Stimulated activated CD4-positive, alpha-beta T cell treated with anti-CD3 and anti-CD28 coated beads, TNF-alpha, amount 100 ng/mL, for 1 hour (primary cell): ENCODE measurements at places on chromosomes 12 and 14.

DNA sequence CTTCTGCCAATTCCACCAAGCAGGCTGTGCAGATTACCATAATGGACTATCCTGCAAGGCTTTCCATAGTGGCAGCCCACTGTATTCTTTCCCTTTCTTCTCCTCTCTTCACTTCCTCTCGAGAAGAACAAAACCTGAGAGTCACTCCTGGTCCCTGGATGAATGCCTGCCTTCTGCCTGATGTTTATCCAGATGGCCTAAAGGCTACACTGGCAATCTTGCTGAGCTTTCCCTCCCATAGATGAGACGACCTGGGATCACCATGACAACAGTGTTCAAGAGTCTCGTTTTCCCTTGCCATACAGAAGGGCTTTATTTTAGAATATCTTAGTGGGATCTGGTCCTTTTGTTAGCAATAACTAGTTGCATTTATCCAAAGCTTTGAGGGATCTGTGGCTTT lies 142.3 kb downstream of the RTN1 start:
- no peak for DNase-seq

- DNase-seq: no peak
Observed at GRCh38 chr12:93393425-93393824, 15.7 kb downstream of the NUDT4 start.

DNA sequence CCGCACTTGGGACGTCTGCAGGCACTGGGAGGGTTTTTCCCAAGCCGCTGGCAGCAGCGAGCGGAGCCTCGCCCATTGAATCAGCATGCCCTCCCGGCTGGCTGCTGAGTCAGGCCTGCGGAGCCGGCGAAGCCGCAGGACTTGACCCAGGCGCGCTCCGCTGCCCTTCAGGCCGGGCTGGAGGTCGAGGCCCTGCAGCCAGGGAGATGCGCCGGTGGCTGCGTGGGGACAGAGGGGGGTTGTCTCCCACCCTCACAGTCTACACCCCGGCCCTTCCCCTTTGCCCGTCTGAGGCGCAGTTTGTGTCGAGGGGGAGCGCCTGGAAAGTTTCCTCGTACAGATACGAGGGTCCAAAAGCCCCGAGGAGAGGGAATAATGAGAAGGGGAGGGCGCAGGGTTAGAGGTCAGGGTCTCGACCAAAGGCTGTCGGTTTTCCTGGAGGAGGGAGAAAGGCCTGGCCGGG lies 759 bp upstream of the KLC1 start:
- no peak for DNase-seq

GRCh38 chr14:31266437-31267331 lies 59.1 kb upstream of the HECTD1 start:
- no peak for DNase-seq

GRCh38 chr14:91413547-91414474 lies 3.8 kb downstream of the CCDC88C start:
- DNase-seq: no peak

DNA sequence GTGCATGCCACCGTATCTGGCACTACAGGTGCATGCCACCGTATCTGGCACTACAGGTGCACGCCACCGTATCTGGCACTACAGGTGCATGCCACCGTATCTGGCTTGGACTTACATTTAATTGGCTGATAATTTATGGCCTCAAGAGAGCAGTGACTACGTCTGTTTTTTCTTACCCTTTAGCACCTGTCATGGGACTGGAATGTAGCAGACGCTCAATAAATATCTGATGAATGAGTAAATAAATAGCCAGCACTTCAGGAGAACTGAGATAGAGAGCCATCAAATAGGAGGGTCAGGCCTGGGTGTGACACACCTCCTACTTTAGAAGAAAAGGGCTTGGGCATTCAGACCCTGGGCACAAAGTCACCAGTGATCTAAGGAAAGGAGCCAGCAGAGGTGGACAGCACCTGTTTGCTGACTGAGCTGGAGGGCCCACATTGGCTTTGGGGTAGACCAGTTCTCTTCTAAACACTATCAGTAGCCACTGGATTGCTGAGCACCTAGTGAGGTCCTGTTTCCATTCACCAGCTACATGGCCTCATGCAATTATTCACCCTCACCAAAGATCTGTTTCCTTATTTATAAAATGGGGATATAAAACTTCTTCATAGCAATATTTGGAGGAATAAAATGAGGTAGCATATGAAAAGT lies 50.1 kb downstream of the RFX4 start:
- no peak for DNase-seq

GRCh38 chr12:94640134-94640928 lies 10.0 kb downstream of the TMCC3 start:
- no peak for DNase-seq

GRCh38 chr12:81303935-81304334 lies 226.1 kb downstream of the ACSS3 start:
- DNase-seq: no peak

GRCh38 chr12:12171991-12172511 lies 94.8 kb downstream of the LRP6 start:
- no peak for DNase-seq

GRCh38 chr12:14577344-14577743 lies 9.7 kb upstream of the PLBD1 start:
- DNase-seq: no peak

- no peak for DNase-seq
Observed at GRCh38 chr14:67526676-67527459, 6.2 kb upstream of the PLEKHH1 start.

- no peak for DNase-seq
Observed at GRCh38 chr12:41140117-41140516, 48.0 kb upstream of the PDZRN4 start.

DNA sequence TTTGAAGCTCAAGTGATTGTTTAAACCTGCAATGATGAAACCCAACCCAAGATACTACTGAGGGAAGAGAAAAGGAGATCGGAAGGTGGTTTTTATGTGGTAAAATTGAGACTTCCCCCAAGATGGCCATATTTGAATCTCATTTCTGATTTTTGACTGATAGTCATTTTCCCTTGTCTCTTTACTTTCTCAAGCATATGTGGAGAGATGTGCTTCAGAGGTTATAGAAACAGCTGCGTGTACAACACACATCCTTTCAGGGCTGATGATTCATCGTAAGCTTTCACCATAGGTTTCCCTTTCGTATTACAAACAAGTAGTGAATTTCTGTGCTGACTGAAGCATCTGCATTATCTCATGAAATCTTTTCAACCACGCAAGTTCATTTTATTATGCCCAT lies 276.2 kb downstream of the EMP1 start:
- DNase-seq: no peak

DNA sequence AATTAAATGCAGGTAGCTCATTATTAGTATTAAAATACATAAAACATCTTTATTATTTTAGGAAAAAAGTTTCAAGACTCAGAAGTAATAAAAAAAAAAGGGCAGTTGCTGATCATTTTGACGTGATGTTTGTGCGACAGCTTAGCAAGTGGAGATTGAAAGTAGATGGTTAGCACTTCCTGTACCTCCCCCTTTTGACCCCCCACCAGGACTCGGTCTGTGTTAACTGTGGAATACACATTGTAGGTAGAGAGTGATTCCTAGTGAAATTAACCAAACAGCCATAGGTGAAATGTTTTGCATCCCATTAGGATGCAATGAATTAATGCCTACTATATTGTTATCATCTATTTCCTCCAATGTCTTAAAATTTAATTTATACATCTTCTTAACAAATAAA lies 120.8 kb downstream of the SLC5A8 start:
- no peak for DNase-seq

DNA sequence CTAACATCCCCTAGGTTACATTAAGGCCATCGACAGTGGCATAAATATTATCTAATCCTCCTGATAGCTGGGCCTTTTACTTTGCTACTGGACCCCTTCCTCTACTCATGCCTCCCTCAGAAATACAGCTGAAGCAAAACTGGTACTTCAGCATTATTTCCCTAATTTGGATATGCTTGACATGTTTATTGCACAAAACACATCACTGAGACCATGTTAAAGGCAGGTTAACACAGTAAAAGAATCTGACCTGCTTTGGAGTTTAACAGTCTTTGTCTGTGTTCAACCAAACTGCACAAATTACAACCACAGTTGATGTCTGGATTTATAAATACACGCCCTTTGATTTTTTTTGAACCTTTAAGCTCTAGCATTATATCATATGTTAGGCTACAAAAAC lies 156.6 kb downstream of the FOXA1 start:
- DNase-seq: no peak

GRCh38 chr14:38405851-38406635 lies 150.2 kb upstream of the CLEC14A start:
- DNase-seq: no peak

DNA sequence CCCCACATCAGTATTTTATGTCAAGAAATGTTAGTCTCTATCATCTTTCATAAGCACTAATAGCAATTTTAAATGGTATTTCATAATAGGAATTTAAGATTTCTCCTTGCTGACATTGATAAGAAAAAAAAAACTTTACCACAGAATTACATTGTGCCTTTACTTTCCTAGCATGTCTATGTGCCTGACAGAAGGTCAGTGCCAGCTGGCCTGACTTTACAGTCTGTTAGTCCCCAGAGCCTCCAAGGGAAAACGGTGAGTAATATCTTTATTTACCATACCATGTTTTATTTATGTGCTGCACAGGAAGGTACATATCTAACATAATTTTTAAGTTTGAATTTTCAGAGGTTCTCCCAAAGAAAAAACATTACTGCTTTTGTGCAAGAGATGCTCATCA lies 152.0 kb upstream of the AEBP2 start:
- no peak for DNase-seq

DNA sequence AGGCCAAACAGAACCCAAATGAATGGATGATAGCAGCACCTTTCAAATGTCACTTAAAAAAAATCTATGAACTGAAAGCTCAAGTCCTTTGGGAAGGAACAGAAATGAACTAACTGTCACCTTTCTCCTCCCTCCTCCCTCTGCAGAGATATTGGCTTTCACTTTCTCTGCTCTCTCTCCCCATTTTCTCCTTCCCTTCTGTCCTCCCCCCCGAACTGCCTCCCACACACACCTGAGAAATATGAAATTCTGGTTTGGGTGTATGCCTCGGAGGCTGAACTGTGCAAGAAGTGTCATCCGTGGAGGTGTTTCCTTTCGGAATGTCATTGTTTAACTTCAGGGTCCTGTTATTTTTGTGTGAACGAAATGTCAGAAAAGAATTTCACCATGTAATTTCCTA lies 87.8 kb downstream of the NEDD1 start:
- DNase-seq: no peak

DNA sequence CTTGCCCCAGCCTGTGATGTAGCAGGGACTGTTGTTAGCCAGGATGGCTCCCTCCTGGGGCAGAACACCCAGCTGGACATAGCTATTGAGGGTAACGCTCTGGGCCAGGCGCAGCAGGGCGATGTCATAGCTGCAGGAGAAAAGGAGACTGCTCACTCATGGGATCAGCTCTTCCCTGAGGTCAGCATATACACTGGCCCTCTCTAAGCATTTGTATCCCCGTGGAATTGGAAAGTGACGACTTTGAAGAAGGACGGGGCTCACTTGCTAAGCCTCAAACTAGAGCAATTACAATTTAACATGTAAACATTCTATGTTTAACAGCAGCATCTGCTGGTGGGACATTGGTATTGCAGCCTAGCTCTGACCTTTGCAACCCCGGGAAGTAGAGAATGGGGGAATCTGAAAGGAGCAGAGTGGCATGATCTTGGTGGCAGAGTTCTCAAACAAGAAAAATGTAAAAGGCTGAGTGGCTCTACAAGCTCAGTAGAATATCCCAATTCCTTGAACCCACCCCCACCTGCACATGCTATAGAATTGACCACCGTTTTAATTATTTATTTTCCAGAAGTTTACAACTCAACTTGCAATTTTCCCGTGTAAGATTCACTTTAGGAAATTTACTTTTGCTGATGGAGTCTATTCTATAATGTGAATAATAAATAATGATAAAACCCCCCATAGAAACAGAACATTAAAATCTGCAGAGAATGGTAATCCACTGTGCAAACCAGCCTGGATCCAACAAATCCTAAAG lies 5.0 kb downstream of the CELA1 start:
- peak; percentile 50 for DNase-seq

- no peak for DNase-seq
Observed at GRCh38 chr12:122137681-122138080, 36.3 kb downstream of the IL31 start.

- no peak for DNase-seq
Observed at GRCh38 chr12:111578971-111579340, 20.2 kb downstream of the ATXN2 start.

GRCh38 chr14:65864549-65864948 lies 452.0 kb downstream of the FUT8 start:
- DNase-seq: no peak

DNA sequence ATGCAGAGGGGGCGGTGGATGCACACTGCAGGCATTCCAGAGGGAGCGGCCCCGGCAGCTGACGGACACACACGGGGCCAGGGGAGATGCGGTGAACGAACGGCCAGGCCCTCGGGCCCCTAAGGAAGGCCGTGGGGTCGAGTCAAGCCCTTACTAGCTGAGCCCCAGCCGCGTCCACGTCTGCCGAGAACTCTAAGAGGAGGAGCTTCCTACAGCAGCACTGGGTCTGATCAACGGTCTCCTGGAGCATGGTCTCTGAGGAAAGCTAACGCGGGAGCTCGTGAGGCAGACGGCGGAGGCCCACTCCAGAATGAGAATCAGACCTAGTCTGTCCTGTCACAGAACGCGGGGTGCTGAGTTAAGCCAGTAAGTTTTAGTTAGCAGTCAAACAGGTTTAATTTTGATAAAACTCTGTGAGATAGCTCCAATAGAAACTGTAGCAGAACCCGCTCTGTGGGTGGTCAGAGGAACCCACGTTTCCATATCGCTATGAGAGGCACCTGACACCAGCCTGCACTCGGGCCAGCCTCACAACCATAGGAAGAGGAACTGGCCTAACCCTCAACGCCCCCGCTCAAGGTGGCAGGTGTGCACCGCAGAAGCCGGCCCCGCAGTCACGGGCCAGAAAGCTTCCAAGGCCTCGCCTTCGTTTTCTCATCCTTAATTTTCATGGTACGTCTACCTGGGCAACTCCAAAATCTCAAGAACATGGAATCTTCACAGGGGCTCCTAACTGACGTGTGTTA lies 55.5 kb downstream of the CDC42BPB start:
- no peak for DNase-seq

DNA sequence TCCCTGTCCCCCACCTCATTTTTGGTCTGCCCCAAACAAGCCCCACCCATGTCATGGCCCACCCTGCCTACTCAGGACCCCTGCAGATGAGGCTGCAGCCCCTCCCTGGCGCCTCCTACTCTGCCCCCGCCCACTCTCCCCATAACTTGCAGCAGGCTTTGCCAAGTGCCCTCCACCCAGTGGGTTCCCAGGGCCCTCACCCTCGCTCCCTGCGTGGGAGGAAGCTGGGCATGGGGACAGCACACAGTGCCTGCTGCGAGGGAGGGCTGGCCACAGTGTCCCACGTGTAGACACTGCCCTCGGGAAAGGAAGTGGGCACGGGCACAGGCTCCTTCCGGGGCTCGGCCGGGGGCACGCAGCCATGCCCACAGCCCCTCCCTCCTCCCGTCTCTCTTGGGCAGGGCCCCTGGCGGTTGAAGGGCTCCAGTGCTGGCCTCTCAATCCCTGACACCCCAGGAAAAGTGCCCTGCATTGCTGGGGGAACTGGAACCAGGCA lies 9.4 kb downstream of the AKT1 start:
- DNase-seq: no peak
